ENCODE measurements at places on chromosomes 2 and 18. TPM values are rescaled to one million over a fixed set of nuclear protein-coding genes. Genes with fewer than 3 reads are reported as not detected.

GRCh38 chr2:189783451-189783926 lies 650 bp downstream of the ORMDL1 start:
- DNase-seq = no peak

GRCh38 chr18:63262369-63263335 lies 56.9 kb downstream of the BCL2 start:
- no peak for DNase-seq

- DNase-seq = no peak
These were observed 513.1 kb downstream of the PARD3B start for GRCh38 chr2:205058409-205058808.

- DNase-seq = no peak
These were observed 98.9 kb upstream of the GLS start for GRCh38 chr2:190781604-190782198.

- no peak for DNase-seq
These were observed 92.4 kb downstream of the NCK2 start for GRCh38 chr2:105836840-105837692.

- no peak for DNase-seq
These were observed 20.6 kb upstream of the EXOC6B start for GRCh38 chr2:72846171-72847095.

DNA sequence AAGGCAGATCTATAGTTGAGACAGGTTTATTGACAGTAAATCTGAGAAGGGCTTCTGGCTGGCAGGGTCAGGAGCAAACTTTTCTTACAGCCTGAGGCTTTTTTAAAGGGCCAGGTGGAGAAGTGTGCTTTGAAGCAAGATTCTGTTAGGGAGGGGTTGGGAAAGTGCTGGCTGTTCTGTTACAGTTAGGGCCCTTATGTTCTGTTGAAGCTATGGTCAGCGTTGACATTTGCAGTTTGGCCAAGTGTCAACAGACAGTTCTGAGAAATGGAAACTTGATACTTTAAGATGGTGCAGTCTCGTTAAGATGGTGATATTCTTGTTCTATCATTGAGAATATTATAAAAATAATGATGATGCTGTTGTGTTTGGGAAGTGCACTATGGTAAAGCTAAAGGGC lies 154.2 kb downstream of the RDH14 start:
- no peak for DNase-seq

DNA sequence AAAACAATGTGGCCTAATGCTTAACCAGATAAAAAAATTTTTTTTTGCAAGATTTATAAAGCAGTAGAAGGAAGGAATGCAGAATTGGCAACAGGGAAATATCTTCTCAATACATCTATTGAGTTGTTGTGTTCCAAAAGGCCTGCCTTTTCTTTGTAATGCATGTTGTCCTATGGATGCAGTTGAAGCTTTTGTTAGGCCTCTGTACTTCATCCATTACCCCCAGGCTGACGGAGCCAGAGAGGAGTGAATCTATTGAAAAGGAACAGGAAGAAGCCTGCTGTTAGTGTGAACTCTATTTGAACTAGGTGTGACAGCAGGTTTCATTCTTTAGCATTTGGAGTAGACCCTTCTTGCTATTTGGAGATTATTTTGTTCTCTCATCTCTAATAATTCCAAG lies 56.5 kb downstream of the MTX2 start:
- no peak for DNase-seq

- DNase-seq = peak; percentile 9
These were observed 86.7 kb downstream of the C18orf54 start for GRCh38 chr18:54444319-54444914.

GRCh38 chr18:10805587-10806118 lies 279.8 kb downstream of the NAPG start:
- DNase-seq = no peak

DNA sequence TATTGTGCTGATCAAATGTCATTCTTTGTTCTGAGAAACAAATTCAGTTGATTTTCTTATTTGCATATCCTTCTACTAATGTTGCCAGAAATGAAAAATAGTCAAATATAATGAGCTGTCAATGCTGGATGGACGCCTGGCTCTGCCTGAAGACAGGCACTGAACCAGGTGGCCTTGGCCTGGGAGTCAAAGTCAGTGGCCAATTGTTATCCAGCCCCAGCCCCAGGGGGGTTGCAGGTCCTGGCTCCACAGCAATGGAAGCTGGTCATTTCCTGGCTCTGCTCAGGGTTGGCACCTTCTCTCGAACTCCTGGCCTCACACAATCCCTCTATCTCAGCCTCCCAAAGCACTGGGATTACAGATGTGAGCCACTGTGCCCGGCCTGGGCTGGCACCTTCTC lies 176.8 kb upstream of the GLI2 start:
- no peak for DNase-seq

DNA sequence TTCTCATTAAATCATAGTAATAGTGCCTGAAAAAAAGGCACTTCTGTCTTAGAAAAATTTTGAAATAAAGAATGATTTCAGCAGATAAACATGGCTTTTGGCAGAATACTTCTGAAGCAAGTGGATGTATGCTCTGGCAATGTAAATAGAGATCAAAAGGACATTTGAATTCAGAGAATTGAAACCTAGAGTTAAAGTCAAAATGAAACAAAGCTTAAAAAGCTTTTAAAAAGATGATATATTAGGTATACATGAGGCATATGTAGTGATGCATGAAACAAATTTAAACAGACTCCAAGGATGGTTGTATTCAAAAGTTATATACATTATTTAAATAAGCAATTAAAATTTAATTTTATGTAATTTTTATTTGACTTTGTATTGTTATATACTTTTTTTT lies 1344.5 kb upstream of the TMEFF2 start:
- DNase-seq = no peak

GRCh38 chr2:58973811-58974281 lies 732.7 kb upstream of the FANCL start:
- DNase-seq = no peak

GRCh38 chr2:45315861-45316260 lies 295.2 kb downstream of the SRBD1 start:
- DNase-seq = no peak

DNA sequence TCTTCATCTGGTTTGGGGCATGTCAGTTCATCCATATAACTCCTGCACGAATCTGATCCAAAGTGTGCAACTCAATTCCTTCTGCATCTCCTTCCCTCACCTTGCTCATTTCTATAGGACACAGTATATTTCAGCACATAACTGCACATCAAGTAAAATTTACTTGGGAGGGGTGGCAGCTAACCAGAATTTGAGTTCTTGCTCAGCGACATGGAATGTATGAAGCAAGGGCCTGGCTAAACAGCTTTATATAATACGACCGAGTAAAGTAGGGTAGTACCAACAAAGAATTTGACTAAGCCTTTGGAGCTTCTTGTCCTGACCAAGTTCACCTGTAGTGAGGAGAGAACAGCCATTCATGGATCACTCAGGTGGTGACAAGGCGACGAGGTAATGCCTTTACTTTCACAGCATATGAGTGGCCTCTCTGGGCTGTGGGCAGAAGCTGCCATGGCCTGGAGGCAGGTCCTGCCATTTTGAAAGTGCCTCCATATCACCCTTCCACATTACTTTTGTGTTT lies 570.2 kb upstream of the TNP1 start:
- DNase-seq = no peak

DNA sequence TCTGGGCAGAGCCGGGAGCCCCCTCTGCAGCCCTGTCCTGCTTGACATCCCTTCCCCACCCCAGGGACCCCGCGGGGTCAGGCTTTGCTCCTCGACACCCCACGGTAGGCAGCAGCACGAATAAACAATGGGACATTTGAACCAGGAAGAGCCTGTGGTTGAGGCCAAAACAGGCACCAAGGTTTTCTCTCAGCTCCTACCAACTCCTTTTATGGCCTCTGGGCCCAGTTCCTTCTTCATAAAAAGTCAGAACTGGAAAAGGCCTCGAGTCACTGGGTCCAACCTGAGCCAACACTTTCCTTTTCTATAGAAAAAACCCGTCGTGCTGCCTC lies 20.6 kb downstream of the TEX44 start:
- DNase-seq = no peak

DNA sequence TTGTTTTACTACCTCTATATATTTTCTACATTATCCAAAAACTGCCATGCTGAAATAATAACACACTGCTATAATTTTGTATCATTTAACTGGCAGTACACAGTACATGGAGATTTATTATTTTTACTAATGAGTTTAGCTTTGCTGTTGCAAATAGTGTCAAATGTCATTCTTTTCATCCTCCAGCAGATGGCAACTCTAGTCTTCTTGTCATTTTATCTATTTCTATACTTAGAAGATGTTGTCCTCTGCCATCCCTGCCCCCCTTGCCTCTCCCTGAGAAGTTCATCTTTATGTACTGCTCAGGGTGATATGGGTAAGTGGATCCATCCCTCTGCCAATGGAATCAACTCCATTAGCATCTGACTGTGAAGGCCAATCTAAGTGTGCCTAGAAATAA lies 21.7 kb upstream of the LRRTM1 start:
- DNase-seq = no peak

DNA sequence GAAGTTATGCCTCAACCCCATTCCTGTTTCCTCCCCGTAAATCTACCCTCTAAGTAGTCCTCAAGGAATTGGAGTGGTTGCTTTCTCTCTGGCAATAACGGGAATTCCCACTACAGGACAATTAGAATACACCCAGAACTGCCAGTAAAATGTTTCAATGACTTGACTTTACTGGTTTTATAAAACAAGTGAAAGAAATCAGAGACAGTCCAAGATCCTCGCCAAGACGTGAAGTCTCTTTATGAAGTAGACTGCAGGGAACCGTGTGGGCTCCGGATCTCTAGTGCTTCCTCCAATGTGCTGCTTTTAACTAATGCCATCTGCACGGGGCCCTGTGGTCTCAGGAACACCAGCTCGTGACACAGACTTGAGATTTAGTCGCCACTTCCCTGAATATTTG lies 101.4 kb downstream of the CPO start:
- no peak for DNase-seq

DNA sequence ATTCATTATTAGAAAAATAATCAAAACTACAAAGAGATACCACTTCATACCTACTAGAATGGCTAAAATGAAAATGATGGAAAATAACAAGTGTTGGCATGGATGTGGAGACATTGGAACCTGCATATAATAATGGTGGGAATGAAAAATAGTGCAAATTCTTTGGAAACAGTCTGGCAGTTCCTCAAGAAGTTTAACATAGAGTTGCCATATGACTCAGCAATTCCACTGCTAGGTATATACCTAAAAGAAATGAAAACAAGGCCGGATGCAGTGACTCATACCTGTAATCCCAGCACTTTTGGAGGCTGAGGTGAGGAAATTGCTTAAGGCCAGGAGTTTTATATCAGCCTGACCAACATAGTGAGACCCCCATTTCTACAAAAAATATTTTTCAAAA lies 41.6 kb upstream of the ACYP2 start:
- DNase-seq = no peak

GRCh38 chr2:69238449-69239031 lies 148.5 kb downstream of the GFPT1 start:
- no peak for DNase-seq

GRCh38 chr18:32093102-32093511 lies 1.4 kb downstream of the RNF138 start:
- peak; percentile 20 for DNase-seq

- DNase-seq = no peak
These were observed 171.9 kb upstream of the CNTNAP5 start for GRCh38 chr2:123853161-123853560.

- DNase-seq = no peak
These were observed 54.1 kb downstream of the EML4 start for GRCh38 chr2:42223067-42223854.

Gene SRD5A2
- not detected for total RNA-seq

Gene XRCC5
- 366 TPM for total RNA-seq

Gene SERPINB12
- total RNA-seq = not detected

Gene GPR39
- 5.0 TPM for total RNA-seq

Gene GKN1
- not detected for total RNA-seq

Gene AMER3
- total RNA-seq = 32.8 TPM

Gene TRIM43
- total RNA-seq = not detected

Gene SERPINB13
- not detected for total RNA-seq

Gene CDH7
- total RNA-seq = 2.3 TPM

Gene SLC9A2
- total RNA-seq = 2.0 TPM

Gene CHRNG
- total RNA-seq = 0.16 TPM

Gene RAB6C
- total RNA-seq = 0.78 TPM

Gene KCNE4
- 3.7 TPM for total RNA-seq
